ENCODE measurements at places on chromosomes 16 and 17.

GRCh38 chr17:75876938-75877751, 1.2 kb downstream of the TRIM47 start:
- DNase-seq: no peak

- DNase-seq: no peak
These were observed 11.5 kb upstream of the ATP6V0C start for GRCh38 chr16:2501946-2502895.

- DNase-seq: no peak
These were observed 12.6 kb downstream of the CHST6 start for GRCh38 chr16:75482434-75483205.

DNA sequence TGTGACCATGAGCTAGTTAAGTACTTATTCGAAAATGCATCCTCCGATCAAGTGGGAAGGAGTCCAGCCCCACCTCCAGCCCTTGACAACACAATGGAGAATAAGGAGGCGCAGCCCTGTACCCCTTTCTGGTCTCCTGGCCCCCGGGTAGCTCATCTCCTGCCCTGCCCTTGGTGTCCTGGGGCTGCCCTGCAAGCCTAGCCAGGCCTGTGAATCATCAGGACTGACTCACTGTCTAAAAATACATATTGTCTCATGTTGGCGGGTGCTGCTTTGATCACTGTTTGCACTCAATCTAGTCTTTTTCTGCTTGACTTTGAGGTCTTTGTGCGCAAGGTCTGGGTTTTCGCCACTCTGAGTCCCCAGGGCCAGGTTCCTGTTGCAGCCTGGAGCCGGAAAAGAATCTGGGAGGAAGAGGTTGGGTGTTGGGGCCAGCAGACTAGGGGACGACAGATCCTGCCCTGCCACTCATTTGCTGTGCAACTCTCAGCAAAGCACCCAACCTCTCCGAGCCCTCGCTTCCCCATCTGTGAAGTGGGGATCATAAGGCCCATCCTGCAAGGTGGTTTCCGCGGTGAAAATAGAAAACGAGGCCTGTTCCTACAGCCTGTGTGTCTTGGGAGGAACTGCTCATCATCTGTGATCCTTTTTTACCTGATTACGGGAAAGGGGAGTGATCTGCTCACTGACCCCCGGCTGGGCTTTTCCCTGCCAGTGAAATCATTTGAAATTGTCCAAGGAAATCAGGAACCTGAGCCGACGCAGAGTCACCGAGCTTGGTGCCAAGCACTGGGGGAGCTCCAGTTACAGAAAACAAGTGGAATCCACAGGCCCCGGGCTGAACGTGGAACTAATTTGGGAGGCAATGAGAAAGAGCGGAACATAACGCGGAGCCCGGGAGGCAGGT, 230.4 kb downstream of the PARN start:
- DNase-seq: no peak

DNA sequence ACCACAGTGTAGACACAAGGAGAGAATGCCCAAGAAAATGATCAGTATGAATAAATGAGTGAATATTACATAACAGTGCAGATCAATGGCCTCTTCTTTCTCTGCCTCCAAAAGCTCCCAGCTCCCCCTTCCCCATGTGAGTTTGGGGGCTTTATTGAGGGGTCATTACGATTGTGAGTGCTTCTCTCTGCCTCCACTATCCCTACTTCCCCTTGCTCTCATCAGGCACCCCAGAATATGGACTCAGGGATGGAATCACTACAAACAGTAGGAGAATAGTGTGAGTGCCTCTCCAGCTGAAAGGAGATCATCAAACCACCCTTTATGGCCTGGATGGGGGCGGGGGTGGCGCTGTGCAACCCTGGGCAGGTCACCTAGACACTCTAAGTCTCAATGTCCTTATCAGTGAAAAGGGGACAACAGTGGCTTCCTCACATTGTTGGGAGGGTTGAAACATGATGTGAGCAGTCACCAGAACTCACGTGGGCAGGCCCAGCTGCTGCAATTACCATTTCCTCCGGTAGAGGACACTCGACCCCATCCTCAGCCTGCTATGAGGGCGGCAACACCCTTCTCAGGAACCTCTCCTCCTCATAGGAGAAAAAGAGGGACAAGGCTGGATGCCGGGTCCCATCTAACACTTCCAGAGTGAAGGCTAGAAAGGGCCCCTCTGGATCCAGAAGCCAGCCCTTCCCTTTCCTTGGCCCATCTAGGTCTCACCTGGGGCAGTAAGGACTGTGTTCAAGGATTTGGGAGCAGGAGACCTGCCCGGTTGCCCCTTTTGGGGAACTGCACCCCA, 2.1 kb upstream of the EPOP start:
- peak; percentile 92 for DNase-seq

DNA sequence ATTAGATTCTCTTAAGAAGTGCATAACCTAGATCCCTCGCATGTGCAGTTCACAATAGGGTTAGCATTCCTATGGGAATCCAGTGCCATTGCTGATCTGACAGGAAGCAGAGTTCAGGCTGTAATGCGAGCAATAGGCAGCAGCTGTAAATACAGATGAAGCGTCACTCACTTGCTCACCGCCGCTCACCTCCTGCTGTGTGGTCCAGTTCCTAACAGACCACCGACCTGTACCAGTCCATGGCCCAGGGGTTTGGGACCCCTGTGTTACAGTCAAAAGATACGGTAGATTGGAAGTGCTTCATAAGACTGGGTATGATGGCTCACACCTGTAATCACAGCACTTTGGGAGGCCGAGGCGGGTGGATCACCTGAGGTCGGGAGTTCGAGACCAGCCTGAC, 2.8 kb downstream of the STAT5A start:
- DNase-seq: no peak

- DNase-seq: no peak
These were observed 189.7 kb downstream of the IRX5 start for GRCh38 chr16:55120408-55120807.

DNA sequence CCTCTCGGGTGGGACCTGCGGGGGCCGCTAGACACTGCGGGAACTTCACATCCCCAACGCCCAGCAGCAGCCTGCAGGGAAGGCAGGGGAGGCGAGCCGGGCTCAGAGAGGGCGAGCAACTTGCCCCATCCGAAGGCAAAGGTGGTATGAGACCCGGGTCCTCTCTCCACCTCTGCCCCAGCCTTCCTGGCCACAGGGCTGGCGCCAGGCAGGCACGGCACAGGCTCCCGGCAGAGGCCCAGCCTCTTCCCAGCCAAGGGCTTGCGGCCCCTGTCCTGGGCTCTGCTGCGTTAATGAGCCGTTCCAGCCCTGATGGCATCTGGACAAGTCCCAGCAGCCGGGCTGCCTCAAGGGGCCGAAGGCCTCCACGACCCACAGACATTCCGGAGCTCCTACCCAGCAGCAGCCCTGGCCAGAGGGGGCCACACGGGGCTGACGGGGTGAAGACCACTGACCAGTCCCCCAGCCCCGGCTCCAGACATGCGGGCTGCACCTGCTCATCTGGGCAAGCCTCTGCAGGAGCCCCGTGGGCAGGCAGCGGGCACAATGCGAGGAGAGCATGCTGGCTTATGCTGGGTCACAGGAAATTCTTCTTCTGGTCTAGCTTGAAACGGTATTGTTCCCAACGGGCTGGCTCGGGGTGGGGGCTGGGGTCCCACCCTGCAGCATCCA, 1.2 kb upstream of the HS3ST6 start:
- peak; percentile 60 for DNase-seq

DNA sequence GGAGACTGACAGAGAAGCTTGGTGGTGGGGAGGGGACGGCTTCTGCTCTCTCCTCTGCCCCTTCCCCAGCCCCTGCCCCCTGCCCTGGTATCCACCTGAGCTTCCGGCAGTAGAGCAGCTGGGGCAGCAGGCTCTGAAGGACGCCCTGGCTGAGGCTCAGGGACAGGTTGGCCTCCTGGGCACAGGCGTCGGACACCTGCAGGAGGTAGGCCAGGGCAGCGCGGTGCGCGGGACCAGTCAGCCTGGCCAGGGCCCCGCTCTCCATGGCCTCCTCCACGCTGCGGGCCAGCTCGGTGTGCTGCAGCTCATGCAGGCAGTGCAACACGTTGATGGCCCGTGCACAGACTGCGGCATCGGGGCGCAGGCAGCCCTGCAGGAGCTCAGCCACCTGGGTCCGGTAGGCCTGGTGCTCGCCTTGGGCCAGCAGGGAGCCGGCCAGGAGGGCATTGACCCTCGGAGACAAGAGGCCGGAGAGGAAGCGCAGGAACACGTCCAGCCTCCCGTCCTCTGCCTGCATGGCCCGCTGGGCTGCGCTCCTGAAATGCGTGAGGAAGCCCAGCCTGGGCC, 14.2 kb downstream of the NLRC3 start:
- no peak for DNase-seq

DNA sequence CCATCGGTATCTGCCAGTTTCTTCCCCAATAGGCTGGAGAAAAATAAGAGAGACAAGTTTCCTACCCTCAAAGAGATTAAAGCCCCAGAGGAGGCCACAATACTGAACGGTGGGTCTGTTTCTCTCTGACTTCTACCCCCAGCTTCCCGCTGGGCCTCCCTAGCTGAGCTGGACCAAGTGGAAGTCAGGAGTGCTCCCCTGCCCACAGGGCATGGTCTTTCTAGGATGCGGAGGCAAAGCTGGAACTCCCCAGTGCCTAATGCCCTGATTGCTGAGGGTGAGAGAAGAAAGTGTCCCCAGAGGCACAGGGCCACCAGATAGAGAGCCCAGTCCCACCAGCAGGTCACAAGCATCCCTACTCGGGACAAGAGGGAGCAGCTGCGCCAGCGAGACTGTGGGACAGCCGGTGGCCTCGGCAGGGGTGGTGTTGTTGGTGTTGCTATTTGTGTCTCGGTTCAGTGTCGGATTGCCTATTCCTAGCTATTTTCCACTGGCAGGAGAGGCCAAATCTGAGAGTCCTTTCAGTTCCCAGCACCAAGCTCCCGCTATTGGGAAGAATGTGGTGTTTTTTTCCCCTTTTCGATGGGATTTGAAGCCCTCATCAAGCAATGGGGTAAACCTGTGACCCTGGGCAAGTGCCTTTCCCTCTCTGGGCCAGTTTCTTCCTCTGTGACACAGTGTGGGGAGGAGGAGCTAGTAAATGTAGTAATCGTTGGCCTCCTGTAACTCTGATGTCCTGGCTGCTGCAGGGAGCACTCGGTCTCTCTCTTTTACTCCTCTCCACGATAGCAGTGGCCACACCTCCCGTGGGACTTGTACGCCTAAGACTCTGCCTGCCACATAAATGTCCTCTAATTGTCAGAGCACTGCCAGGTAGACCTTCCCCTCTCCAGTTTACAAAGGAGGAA, 22.5 kb upstream of the TBX2 start:
- no peak for DNase-seq

- no peak for DNase-seq
These were observed 1143.6 kb downstream of the CDH11 start for GRCh38 chr16:63978240-63978639.

- no peak for DNase-seq
These were observed 21.3 kb upstream of the SMIM5 start for GRCh38 chr17:75611851-75612429.

- no peak for DNase-seq
These were observed 9.3 kb downstream of the ZNF263 start for GRCh38 chr16:3292604-3293003.

Data from ecto neural progenitor cell (in vitro differentiated cells).